ENCODE measurements at places on chromosomes 7 and 10. TPM values are rescaled to one million over a fixed set of nuclear protein-coding genes. Genes with fewer than 3 reads are reported as not detected.
A peak's percentile ranks its signal among the peaks of the same experiment; 100 is the strongest.

GRCh38 chr10:96919785-96920430 lies 87.8 kb downstream of the LCOR start:
- DNase-seq, result no peak

GRCh38 chr7:115637128-115637527 lies 393.4 kb downstream of the TFEC start:
- DNase-seq, result no peak

DNA sequence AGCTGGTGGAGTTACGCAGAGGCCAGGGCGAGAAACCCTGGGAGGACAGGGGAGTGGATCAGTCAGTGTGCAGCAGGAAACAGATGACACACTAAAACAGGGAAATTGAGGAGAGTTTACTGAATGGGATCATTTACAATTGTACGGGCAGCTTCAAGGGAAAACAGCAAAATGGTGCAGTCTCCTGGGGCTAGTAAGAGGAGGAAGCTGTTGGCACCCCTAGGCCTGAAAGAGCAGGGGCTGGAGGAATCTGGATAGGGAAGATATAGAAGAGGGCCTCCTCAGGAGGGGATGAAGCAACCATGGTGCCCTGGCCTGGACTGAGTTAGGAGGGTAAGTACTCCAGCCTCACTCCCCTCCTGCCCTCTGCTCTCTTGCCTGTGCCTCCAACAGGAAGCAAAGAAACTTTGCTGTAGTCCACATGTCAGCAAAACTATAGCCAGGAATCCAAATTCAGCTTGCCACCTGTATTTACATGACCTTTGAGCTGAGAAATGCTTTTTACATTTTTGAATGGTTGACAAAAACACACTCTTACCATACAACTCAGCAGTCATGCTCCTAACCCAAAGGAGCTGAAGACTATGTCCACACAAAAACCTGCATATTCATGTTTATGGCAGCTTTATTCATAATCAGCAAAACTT lies 52.3 kb upstream of the OPN4 start:
- DNase-seq, result no peak

- no peak for DNase-seq
Observed at GRCh38 chr7:49878627-49879026, 105.2 kb downstream of the VWC2 start.

GRCh38 chr10:121668314-121669027 lies 70.2 kb upstream of the FGFR2 start:
- no peak for DNase-seq

GRCh38 chr7:137891016-137891655 lies 44.4 kb upstream of the DGKI start:
- DNase-seq, result no peak

GRCh38 chr10:132428486-132428995 lies 31.5 kb downstream of the PWWP2B start:
- DNase-seq, result no peak

DNA sequence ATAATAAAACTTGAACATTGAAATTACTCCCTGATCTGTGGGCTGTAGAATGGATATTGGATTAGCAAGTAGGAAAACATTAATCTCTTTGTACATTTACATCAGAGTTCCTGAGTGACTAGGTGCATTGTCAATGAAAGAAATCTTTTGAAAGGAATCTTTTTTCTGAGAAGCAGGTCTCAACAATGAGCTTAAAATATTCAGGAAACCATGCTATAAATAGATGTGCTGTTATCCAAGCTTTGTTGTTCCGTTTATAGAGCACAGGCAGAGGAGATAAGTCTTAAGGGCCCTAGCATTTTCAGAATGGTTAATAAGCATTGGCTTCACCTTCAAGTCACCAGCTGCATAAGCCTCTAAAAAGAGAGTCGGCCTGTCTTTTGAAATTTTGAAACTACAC lies 41.3 kb upstream of the SLC16A12 start:
- DNase-seq, result no peak

GRCh38 chr7:39757604-39758003 lies 134.2 kb downstream of the RALA start:
- no peak for DNase-seq

GRCh38 chr7:1811850-1812508 lies 141.9 kb downstream of the ELFN1 start:
- DNase-seq, result no peak

GRCh38 chr10:78559661-78560340 lies 509.0 kb upstream of the ZMIZ1 start:
- DNase-seq, result no peak

GRCh38 chr7:110539216-110539615 lies 551.7 kb upstream of the LRRN3 start:
- DNase-seq, result no peak

- peak; percentile 50 for DNase-seq
Observed at GRCh38 chr10:70267161-70267933, 16.5 kb downstream of the NPFFR1 start.

GRCh38 chr10:126186766-126187165 lies 201.5 kb downstream of the ADAM12 start:
- no peak for DNase-seq

- DNase-seq, result no peak
Observed at GRCh38 chr10:97916586-97916985, 66.9 kb downstream of the GOLGA7B start.

GRCh38 chr7:155887174-155887525 lies 74.9 kb upstream of the SHH start:
- no peak for DNase-seq

GRCh38 chr7:68485253-68485917 lies 1112.9 kb upstream of the AUTS2 start:
- no peak for DNase-seq

- peak; percentile 48 for DNase-seq
Observed at GRCh38 chr10:79905322-79906314, 43.3 kb downstream of the SFTPD start.

GRCh38 chr7:93142127-93142526 lies 6.1 kb downstream of the SAMD9L start:
- DNase-seq, result no peak

- DNase-seq, result peak; percentile 29
Observed at GRCh38 chr7:17532861-17533404, 234.5 kb downstream of the AHR start.

GRCh38 chr7:149584009-149584408 lies 86.4 kb upstream of the ZNF746 start:
- no peak for DNase-seq

DNA sequence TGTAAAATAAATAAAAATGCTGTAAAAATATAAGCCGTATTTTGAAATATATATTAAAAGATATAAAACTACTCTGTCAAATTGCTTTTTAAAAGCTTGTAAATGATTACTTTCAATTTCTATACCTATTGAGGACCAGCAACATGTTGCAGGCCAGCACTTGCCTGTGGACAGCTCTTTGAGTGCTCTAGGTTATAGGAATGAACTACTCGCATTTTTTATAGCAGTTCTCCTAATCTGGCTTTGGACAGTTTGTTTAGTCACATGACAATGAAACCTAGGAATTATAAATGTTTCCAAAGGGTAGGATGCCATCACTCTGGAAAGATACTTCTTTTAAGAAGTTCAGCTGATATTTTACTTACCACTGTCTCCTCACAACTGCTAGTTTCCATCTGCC lies 117.7 kb upstream of the PTPRZ1 start:
- DNase-seq, result no peak

DNA sequence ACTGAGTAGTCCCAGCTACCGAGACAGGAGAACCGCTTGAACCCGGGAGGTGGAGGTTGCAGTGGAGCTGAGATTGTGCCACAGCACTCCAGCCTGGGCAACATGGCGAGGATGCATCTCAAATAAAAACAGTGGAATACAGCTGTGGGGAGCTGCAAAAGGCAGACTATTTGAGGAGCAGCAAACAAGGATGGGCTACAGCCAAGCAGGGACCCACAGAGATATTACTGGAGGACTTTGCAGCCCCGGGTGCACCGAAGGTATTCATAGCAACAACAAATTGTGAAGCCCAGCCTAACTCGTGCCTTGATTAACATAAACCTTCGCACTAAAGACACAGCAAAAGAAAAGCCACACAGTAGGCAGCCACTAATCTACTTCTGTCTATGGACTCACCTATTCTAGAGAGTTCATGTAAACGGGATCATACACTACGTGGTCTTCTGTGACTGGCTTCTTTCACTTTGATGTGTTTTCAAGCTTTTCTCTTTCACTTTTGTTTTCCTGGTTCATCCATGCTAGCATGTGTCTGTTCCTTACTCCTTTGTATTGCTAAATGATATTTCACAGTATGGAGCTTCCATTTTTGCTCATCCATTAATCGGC lies 34.0 kb downstream of the PODXL start:
- peak; percentile 56 for DNase-seq

DNA sequence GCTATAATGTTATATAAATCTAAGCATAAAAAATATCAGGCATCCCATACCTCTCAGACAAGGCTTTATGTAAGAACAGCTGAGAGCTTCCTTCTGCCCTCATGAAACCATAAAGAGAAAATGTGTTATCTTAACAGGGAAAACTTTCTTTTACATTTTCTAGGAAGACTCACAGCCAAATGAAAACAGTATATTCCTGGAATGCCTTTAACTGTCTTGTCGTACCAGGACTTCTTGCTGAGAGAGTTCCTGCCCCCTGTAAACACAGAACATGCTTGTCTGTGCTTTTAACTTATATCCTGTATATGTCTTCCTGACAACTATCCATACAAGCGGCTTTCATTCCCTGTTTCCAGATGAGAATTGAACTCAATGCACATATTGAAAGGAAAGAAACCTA lies 64.8 kb upstream of the AHR start:
- no peak for DNase-seq

The HHEX gene
- 66.9 TPM for total RNA-seq

The CYP3A7 gene
- total RNA-seq, result not detected

The UMAD1 gene
- total RNA-seq, result 4.1 TPM

The NUTM2B gene
- total RNA-seq, result 0.33 TPM

The LAMB1 gene
- total RNA-seq, result 583 TPM

The ITIH5 gene
- 0.51 TPM for total RNA-seq

The ELFN1 gene
- total RNA-seq, result 1.2 TPM

The CYP2C19 gene
- not detected for total RNA-seq
